ENCODE measurements at places on chromosomes 16 and 17. TPM values are rescaled to one million over a fixed set of nuclear protein-coding genes. Genes with fewer than 3 reads are reported as not detected.

DNA sequence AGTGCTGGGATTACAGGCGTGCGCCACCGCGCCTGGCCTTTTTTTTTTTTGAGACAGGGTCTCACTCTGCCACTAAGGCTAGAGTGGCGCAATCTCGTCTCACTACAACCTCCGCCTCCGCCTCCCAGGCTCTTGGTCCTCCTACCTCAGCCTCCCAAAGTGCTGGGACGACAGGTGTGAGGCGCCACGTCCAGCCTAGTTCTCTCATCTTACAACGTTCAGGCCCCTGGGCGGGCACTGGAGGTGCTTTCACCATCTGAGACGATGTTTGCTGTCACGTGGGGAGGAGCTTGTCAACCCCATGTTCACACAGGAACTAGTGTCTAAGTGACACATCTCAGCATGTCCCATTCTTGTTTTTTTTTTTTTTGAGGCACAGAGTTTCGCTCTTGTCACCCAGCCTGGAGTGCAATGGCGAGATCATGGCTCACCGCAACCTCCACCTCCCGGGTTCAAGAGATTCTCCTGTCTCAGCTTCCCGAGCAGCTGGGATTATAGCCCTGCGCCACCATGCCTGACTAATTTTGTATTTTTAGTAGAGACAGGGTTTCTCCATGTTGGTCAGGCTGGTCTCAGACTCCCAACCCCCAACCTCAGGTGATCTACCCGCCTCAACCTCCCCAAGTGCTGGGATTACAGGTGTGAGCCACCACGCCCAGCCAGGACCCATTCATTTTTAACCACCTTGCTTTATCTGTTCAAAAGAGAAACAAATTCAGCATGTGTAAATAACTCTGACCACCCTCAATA, 5.2 kb upstream of the FANCA start:
- DNase-seq, result no peak

SHCBP1 gene
- total RNA-seq, result 1.3 TPM

- DNase-seq, result peak; percentile 19
Measured at GRCh38 chr17:6713130-6713917, at the start of gene SLC13A5. TSS of gene SLC13A5 (minus strand) at chr17:6713369. CDS start at chr17:6713333, 36 bp downstream.

- DNase-seq, result no peak
Measured at GRCh38 chr17:75730065-75730464, 8.8 kb downstream of the ITGB4 start.

ENPP7 gene
- 0.16 TPM for total RNA-seq

DNA sequence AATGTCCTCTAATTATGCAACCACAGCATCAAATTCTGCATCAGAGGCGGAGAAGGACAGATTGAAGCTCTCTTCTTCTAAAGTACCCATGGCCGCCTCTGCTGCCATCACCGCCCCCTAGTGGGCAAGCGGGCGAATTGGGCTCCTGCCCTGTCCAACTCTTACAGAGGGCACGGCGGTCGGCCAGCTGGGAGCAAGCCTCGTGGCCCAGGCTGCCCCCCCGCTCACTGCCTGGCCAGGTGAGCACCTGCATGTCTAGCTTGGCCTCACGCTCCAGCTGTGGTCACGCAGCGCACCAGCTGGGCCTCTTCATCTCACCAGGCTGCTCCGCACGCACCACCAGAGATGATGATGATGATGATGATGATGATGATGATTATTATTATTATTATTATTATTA, 146.1 kb upstream of the TOM1L1 start:
- DNase-seq, result no peak

GRCh38 chr17:44367231-44367979, 3.8 kb upstream of the FAM171A2 start:
- no peak for DNase-seq

GRCh38 chr16:57148481-57148880, 37.4 kb downstream of the PSME3IP1 start:
- DNase-seq, result no peak

CD300E gene
- total RNA-seq, result 0.11 TPM

DNA sequence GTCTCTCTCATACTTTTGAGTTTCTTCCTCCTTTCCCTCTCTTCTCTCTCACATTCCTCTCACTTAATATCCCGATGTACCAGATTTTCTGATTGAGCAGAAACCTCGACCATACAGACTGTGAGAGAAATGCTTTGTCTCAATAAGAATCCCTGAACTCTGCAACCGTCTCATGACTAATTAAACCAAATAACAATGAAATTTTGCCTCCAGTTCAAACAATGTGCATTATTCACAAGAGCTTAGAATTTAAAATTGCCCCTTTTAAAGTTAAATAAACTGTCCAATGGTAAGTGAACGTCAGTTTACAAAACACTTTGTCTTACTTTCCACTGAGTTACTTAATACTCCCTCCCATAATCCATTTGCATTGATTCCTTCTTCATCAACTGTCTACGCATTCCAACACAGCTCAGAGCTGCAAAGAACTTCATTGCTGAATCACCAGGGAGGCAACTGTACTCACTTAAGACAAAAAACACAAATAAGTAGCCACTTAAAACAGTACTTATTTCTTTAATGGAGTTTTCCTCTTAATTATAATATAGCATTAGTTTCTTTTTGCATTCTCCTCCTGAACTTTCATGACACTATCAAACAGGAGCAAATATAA, 4.9 kb downstream of the CDH11 start:
- DNase-seq, result no peak

C16orf87 gene
- 14.0 TPM for total RNA-seq

GRCh38 chr17:9598661-9599060, 22.2 kb downstream of the CFAP52 start:
- DNase-seq, result no peak

DNA sequence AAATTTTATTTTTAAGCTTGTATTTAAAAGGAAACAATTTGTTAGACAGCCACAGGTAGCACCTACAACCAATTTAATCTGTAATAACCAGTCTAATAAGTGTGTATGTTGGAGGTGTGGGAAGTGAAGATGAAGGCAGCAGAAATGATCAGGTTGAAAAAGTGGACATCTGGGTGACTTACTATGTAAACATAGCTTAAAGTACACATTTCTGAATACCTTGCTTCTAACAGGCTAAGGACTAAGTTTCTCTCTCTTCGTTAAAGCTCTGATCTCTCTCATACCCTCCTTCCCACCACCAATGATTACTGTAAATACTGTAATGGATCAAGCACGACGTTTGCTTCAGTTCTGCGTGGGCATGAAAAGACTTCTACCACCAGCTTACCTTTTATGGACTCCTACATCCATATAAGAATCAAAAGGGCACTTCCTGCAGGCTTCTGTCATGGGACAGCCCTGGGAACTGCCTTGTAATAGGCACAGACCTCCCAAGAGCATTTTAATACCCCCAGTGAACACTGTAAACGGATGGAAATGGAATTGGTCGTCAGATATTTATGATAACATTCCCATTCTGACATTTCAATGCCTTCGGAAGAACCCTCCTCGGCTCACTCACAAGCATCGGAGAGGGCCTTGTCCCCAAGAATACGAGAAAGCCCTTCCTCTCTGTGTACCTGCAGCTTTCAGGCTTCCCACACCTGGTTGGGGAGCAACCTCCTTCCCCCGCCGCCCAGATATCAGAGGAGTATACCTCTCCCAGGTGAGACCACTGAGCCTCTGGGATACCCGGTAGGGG, 700 bp downstream of the CCDC43 start:
- DNase-seq, result no peak

Measured in CD8-positive, alpha-beta T cell (primary cell).